ENCODE measurements at places on chromosomes 5 and 9. TPM values are rescaled to one million over a fixed set of nuclear protein-coding genes. Genes with fewer than 3 reads are reported as not detected.

The HBEGF gene
- 21.9 TPM for total RNA-seq

The IL5 gene
- total RNA-seq = not detected

The TNIP1 gene
- 137 TPM for total RNA-seq

The PCAT7 gene
- not detected for total RNA-seq

The C5orf34 gene
- total RNA-seq = 1.0 TPM

DNA sequence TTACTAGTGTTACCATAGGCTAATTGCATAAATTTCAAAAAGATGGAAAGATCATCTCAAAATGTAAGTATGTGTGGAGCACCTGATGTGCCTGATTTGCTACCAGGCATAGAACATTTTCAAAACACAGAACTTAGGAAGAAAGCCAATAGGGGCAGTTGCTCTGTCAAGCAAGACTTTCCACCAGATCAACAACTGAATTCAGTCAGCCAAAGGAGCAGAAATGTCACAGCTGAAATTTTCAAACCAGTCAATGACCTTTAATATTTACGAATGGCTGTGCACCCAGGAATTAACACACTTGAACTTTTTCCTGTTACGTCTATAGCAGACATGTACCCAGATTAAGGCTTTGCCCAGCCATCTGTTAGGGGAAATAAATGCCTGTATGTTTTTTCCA, 452.8 kb upstream of the PTGER4 start:
- DNase-seq = no peak

GRCh38 chr5:43396762-43397304, 15.4 kb downstream of the CCL28 start:
- DNase-seq = peak; percentile 65

DNA sequence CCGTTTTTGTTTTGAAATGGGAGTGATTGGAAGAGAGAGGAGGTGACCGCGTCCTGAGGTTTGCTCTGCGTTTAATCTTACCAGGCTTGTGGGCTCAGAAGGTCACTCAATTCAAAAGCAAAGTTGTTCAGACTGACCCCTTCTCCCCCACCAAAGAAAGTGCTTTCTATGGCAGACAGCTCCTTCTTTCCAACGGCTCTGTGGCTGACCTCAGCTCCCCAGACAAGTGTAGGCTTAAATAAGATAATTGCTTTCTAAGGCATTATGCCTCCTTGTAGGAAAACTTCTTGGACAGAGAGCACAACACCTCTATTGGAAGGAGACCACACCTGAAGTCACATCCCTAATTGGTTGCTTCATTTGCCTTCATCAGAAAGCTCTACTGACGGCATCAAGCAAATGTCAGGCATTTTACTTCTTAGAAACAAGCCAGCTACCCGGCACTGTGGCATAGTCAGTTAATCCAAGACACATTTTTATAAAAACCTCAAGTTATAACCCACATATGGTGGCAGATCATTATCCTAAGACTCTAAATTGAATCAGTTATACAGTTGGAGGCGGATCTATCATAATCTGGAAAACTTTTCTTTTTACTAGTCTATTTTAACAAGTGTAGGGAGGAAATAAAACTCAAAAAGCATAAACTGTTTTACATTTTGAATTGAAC, 94.9 kb downstream of the TMEM174 start:
- DNase-seq = no peak

DNA sequence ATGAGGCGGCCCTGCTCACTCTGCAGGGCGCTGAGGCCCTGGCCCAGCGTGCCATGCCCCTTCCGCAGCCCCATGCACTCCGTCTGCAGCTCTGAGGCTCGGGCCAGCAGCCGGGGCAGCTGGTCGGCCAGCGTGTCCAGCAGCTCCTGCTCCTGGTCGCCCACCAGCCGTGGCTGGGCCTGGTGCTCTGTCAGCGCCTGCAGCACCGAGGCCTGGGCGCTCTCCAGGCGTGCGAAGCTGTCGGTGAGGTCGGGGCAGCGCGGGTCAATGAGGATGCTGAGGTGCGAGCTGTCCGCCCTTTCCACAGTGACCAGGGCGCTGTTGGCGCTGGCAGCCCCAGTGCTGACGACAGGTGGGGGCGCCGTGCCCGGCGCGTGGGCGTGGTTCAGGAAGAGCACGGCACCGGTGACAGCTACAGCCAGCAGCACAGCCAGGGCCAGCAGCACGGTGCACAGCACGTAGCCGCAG, 9.4 kb downstream of the FIBCD1 start:
- DNase-seq = no peak

- no peak for DNase-seq
Observed at GRCh38 chr5:652023-652515, 39.9 kb downstream of the CEP72 start.

- no peak for DNase-seq
Observed at GRCh38 chr5:59785676-59786333, 107.7 kb downstream of the PDE4D start.

GRCh38 chr9:92506184-92506857, 24.0 kb upstream of the ASPN start:
- peak; percentile 32 for DNase-seq

DNA sequence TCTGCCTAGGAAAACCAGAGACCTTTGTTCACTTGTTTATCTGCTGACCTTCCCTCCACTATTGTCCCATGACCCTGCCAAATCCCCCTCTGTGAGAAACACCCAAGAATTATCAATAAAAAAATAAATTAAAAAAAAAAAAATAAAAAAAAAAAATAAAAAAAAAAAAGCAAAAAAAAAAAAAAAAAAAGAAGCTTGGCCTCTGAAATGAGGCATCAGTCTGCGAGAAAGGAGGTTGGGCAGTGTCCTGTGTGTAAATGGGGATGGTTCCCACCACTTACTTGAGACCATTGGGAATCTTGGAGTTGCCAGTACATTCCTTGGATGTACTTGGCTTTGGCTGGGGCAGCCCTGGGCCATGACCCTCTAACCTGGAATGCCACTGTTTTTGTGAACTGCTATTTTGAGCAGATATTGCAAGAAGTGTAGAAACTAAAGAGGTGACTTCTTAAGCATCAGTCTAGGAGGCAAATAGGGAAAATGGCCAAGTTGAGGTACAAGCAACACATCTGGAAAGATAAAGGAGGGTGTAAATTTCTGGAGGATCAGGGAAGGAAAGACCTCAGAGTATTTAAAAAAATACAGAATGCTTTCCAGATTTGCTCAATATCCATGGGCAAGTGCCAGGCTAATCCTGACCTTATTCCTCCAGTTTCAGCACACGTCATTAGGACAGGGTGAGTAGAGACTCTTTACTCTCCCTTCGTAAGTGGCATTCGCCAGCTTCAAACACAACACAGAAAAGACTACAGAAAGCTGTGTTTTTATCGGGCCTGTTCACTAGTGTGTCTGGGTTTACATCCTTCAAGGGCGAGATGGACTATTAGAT, 58.1 kb downstream of the HSPA4 start:
- no peak for DNase-seq

DNA sequence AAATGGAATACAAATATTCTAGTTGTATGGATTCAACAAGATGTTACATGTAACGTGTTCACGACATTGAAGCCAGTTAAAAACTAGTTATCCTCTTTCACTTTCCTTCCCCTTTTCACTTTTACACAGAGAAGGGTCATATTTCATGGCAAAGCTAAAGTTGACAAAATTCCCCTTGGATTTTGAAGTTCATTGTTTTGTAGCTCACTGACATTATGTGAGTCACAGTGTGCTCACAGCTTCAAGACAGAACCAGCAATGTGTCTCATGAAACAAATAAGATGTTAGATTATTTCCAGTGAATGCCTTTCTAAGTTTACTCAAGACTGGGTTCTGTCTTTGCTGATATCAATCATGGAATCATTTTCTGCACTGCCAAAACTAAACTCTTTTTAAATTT, 535.5 kb upstream of the GRIN3A start:
- DNase-seq = no peak
